ENCODE measurements at places on chromosomes 6 and 20.

- no peak for DNase-seq
Measured at GRCh38 chr6:167764215-167764614, 62.5 kb upstream of the AFDN start.

DNA sequence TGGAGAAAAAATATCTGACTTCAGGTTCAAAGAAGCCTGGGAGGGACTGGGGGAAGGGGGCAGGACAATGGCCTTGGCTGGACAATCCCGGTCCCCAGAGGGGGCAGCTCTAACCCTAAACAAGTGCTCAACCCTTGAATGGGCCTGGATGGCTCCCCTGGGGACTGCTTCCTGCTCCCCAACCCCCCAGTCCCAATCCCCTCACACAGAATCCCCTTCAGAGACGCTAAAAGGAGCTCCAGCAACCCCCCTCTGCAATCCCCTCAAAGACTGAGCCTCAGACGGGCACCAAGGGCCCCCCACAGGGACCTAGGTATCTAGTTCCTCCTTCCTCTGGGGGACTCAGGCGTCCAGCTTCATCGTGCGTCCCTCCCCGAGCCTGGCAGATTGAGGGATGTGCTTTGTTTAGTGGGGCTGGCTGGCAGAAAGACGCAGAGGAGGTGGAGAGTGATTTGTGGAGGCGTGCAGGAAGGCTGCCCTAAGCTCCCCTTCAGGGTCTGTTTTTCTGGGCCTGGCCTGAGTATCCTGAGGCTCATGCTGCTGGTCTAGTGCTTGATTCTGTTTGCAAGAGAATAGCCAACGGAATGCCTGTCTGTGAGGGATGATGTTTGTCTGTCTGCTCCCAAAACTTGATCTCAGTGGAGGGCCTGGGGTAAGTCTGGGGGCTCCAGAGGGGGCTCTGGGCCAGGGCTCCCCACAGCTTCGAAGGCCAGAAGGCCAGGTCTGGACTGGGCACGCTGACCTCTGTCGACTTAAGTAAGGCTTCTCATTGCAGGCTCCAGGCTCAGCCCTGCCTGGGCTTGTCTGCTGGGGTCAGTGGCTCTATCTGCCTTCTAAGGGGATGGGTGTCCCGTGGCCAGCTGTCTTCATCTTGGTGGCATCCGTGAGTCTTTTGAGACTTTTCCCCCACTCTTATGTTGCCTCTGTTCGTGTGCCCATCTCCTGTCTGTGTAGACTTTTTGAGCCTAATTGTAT is 1.7 kb upstream of the POU5F1 start:
- DNase-seq: no peak

DNA sequence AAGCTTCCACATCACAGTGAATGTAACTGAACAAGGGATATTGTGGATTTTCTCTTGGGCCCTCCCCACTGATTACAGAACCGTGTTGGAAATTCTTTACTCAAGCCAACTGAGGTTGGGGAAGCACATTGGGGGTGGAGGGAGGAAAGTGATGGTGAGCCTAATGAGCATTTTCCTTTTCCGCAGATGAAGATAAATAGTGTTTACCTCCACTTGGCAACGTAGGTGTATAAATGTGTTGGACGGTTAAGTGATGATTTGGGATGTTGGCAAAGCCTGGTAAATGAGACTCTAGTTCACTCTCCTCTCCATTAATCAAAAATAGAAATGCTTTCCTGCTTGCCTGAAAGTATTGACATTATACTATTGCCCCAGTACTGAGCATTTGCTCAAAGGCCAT is 27.1 kb upstream of the NRN1 start:
- no peak for DNase-seq

- no peak for DNase-seq
Measured at GRCh38 chr6:680666-681340, 12.1 kb downstream of the EXOC2 start.

GRCh38 chr6:166560222-166560621 is 26.3 kb downstream of the RAMACL start:
- no peak for DNase-seq

GRCh38 chr6:80456724-80457438 is 350.4 kb downstream of the BCKDHB start:
- DNase-seq: no peak

GRCh38 chr6:3912361-3913076 is 63.3 kb downstream of the FAM50B start:
- no peak for DNase-seq

DNA sequence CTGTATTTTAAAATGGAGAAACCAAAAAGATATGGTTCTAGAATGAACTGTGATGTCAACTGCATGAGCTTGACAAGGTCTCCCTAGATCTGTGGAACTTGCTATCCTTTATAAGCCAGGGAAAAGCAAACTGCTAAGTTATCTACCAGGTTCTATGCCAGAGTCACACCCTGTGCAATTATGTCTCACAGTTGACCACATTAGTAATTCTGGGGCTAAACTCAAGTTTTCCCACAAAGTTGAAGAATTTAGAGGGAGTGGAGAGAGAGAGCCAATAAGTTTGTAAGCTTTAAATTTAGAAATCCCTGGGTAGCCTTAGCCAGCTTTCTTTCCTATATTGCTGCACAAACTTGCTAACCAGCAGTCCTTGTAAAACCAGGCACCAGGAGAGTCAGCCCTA is 407.0 kb upstream of the SASH1 start:
- DNase-seq: no peak

Measured in GM12864 (cell line).